ENCODE measurements at places on chromosomes 2 and 18.

DNA sequence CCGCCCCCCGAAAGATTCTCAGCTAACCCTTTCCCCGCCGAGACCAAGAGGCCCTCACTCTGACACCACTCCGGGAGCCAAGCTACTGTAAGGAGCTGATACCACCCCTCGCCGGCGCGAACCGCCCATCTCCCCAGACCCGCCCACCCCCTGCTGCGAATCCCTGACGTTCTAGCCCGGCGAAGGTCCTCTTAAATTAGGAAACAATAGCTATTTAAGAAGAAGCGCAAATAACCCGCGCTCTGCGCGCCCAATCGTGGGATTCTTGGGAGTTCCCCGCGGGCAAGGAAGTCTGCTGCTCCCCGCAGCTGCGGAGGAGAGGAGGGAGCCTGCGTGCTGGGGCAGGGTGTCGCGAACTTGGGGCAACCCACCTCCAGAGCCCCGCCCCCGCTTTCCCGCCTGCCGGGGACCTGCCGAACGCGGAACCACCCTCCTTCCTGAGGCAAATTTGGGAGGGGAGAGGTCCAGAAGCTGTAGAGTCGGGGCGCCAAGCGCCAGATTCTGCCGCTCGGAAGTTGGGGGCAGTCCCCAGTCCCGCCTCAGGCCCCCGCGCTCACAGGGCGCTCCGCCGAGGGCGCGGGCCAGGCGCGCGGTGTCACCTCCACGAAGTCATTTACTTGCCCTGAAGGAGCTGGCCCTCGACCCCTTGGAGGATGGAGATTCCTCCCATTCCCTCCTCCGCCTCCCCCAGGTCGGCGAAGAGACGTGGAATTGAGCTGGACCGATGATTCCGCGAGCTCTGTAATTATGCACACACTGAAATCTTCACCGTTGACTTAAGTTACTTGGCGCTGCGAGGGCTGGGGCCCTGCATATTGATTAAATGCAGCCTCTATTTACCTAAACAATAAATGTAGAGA, 8.4 kb upstream of the SP9 start:
- no peak for DNase-seq

DNA sequence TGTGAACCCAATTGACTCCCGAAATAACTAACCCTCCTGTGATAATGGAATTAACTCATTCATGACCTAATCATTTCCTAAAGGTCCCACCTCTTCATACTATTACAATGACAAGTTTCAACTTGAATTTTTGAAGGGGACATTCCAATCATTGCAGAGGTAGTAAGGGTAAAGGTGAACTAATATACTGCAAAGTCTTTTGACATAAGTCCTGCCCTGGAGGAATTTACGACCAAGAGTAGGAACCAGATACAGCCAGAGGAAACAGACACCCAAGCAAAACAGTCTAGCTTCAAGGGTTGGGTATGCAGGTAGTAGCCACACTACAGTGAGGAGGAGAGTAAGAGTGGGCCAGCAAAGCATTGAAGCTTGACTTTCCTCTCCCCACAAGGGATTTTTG, 1.2 kb upstream of the SRBD1 start:
- no peak for DNase-seq

DNA sequence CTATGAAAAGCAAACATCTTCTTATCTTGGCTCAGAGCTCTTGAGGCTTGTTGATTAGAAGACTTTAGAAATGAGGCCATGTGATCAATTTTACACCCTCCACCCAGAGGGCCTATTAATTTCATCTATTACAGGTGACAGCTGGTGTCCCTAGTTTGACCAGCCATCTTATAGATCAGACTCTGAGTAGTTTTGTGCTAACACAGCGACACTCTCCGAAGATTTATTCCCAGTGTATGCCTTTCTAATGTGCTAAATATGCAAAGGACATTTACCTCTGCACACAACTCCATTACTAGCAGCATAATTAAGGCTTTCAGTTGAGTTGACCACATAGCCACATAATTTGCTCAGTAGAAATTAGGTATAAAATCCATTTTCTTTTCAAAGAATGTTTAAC, 2.6 kb upstream of the RFX8 start:
- DNase-seq: no peak

DNA sequence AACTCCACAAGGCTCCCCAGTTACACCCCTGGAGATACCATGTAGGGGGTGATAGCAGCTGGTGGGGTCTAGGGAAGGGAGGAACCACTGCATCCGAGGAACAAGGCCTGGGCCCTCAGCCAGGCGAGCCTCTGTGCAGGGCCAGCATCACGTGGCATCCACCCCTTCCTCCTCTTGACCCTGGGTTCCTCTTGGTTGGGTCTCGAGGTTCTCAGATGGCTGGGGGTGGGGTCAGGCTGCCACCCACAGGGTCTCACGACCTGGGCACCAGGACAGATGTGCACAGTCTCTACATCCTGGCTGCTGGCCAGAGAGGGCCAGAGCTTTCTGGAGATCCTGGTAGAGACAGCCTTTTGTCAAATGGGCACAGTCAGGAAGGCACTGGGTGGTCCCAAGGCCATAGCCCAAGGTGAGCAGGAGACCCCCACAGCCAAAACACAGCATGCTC, 10.4 kb downstream of the HS6ST1 start:
- no peak for DNase-seq

DNA sequence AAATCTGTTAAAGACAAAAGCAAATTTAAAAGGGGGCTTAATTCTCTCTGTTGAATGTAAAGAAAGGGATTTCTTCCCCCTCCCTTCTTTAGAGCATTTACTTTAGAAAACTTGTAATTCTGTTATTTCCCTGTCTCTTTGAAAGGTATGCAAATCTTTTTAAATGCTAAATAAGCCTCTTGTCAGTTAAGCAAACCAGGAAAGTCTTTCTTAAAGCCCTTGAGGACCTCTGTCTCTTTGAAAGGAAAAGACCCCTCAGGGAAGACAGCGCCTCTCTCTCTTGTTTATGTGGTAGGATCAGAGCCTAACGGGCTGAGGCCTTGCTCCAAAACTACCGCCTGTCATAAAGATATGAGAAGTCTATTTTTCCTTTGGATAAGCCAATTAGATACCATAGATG, 139.9 kb upstream of the CDH7 start:
- DNase-seq: no peak

- no peak for DNase-seq
These were observed 70.3 kb upstream of the PSME4 start for GRCh38 chr2:54041135-54041534.

GRCh38 chr2:169182573-169182972, 113.2 kb downstream of the DHRS9 start:
- no peak for DNase-seq

DNA sequence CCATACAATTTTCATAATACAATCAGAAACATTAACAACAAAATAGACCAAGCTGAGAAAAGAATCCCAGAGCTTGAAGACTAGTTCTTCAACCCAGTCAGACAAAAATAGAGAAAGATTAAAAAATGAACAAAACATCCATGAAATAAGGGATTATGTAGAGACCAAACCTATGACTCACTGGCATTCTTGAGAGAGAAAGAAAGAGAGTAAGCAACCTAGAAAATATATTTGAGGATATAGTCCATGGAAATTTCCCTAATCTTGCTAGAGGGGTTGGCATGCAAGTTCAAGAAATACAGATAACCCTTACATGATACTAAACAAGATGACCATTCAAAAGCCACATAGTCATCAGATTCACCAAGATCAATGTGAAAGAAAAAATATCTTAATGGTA, 281.7 kb downstream of the CCDC85A start:
- DNase-seq: peak; percentile 6

DNA sequence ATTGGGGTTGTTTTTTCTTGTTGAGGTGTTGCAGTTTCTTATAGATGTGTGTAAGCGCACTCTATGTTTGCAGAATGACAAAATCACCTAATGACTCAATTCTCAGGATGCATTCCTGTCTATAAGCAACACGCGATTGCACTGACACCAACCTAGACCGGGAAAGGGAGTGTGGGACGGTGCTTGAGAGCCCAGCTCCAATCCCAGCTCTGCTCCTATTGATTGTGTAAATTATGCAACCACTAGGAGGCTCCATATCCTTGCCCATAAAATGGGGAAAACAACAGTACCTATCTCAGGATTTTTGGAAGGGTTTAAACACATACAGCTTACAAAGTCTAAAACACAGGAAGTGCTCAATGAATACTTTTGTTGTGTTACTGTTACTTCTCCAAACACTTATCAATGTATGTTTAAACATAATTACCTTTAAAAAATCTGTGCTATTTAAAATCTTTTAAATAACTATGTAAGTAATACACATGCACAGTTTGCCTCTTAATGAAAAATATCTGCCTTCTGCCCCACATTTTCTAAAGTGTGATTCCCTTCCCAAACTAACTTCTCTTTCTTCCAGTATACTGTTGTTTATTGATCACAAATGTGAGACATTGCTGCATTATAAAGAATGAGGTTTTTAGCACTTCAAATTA, 132.5 kb downstream of the SPHKAP start:
- peak; percentile 46 for DNase-seq

- DNase-seq: no peak
These were observed 123.2 kb downstream of the PTH2R start for GRCh38 chr2:208529796-208530195.

DNA sequence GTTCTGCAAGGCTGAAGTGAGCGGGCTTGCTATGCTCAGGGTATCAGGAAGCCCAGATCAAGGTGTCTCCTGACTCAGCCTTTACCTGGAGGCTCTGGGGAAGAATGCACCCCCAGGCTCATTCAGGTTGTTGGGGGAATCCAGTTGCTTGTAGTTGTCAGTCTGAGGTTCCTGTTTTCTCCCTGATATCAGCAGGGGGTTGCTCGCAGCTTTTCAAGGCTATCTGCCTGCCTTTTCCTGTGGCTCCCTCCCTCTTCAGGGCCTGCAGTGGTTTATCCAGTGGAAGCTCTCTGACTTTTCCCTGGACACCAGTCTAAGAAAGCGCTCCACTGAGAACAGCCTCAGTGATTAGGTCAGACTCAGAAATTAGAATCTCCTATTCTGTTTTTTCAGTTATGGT, 116.6 kb downstream of the PTPRM start:
- no peak for DNase-seq

Measured in fibroblast of skin of right quadriceps (primary cell).